ENCODE measurements at places on chromosomes 2 and 18. TPM values are rescaled to one million over a fixed set of nuclear protein-coding genes. Genes with fewer than 3 reads are reported as not detected.

The ARHGEF33 gene
- polyA plus RNA-seq = not detected

The INO80D gene
- polyA plus RNA-seq = 16.7 TPM

The FRZB gene
- polyA plus RNA-seq = not detected

The SLC9A4 gene
- polyA plus RNA-seq = not detected

The ESCO1 gene
- polyA plus RNA-seq = 10.6 TPM
